CD14-positive monocyte (primary cell): ENCODE measurements at places on chromosomes 3 and 15.

GRCh38 chr3:38382506-38383080, 36.0 kb downstream of the XYLB start:
- no peak for DNase-seq

- DNase-seq, result no peak
Measured at GRCh38 chr3:111069974-111070771, 1.4 kb upstream of the NECTIN3 start.

DNA sequence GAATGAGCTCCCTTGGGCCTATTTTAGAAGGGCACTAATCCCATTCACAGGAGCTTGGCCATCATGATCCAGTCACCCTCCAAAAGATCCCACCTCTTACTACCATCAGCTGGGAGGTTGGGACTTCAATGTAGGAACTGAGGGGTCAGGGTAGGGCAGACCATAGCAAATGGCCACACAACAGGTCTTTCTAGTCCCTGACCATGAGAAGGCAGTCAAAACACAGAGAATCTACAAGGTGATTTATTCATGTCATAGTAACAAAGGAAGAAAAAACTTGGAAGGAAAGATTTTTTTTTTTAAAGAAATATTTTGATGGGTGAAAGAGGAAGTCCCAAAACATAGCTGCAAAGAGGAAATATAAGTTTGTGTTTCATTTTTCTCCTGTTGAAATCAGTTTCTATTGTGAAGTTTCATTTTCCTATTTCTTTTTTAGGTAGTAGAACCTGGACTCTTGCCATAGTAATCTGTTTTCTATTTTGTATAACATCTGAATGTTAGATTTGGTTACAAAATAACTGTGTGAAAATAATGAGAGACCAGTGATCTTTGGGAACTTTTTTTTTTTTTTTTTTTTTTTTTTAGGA, 23.5 kb upstream of the TNFSF10 start:
- peak; percentile 44 for DNase-seq

- DNase-seq, result no peak
Measured at GRCh38 chr15:34621675-34622074, 38.2 kb upstream of the GOLGA8B start.

DNA sequence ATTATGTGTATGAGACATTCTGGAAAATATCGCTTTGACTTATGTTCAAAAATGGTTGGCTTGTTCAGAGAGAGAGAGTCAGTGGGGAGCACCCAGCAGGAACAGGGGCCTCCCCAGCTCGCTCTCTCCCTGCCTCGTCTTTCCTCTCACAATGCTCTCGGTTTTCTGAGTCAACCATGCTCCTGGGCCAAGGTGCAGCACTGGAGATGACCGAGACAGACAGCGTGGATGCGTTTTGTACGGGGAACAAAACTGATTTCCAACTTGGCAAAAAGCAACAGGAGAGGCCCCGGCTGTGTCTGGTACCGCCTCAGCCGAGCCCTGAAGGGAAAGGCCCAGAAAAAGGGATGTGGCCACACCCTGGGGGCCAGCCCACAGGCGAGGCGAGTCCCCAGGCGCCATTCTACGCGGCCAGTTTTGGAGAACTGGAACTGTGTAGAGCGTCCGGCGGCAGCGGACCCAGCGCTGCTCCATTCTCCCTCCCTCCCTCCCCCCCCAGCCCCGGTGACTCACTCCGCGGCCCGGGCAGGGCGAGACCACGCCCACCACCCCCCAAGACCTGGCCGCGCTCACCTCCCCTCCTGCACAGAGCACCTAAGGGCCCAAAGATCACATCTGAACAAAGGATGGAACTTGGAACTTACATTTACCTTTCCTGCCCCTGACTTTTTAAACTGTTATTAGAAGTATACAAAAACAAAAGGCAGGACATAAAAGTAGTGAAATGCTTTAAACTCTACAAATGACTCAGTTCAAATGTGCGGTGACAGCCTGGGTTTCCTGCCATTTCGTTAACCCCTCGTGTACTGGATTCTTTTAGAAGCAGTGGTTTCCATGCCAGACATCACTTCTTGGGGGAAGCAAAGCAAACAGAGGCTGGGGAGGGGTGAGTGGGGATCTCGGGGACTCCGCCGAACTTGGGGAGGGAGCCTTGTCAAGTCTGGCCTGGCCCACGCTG, 12.7 kb downstream of the ATP10A start:
- peak; percentile 94 for DNase-seq

GRCh38 chr3:58074997-58075396, 66.8 kb downstream of the FLNB start:
- no peak for DNase-seq

- DNase-seq, result no peak
Measured at GRCh38 chr15:89756897-89757296, 5.8 kb upstream of the MESP1 start.

GRCh38 chr15:76153241-76154197, 93.7 kb downstream of the TMEM266 start:
- DNase-seq, result no peak

- no peak for DNase-seq
Measured at GRCh38 chr3:73503781-73504180, 121.0 kb downstream of the PDZRN3 start.

DNA sequence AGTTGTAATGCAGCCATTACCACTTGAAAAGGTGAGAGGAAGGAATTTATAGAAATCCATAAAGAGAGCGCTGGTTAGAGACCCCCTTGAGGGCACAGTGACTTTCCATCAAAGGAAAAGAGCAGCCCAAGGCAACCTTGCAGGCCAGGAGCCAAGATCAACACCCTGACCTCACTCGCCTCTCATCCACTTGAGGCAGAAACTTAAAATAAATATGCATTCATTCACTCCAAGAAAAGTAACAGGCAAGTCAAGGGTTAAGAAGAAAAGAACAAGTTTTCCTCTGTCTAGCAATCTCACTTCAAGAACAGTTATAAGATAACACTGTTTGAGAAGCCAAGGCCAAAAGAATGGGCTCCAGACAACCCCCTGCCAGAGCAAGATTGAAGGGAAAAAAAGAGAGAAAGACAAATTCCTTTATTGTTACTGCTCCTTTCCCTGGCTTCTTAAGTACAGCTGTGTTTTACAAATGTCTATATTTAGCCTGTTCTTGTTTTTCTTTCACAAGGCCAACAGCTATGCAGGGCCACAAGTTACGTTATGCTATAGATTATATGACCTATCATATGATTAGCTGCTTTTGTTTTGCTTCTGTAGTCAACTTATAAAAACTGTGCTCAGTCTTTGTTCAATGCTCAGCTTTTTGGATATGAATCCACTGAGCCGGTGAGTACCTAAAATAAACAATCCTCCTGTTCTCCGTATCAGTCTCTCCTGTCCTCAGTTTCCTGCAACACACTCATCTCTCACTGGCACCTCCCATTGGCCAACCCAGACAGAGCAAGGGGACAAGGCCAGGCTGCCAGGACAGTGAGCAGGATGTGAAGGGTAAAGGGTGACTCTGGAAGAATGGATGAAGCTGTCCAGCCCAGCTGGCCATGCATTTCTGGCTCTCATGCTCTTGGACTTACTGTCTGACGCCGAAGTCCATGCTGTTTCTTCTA, 15.8 kb upstream of the SSUH2 start:
- DNase-seq, result no peak

GRCh38 chr3:138137861-138138260, 5.7 kb upstream of the A4GNT start:
- peak; percentile 75 for DNase-seq
